ENCODE measurements at places on chromosomes 16 and 17.

- peak; percentile 76 for DNase-seq
Observed at GRCh38 chr16:1763521-1764511, 7.5 kb downstream of the NME3 start.

- no peak for DNase-seq
Observed at GRCh38 chr16:6189216-6189615, 1091.6 kb upstream of the EEF2KMT start.

DNA sequence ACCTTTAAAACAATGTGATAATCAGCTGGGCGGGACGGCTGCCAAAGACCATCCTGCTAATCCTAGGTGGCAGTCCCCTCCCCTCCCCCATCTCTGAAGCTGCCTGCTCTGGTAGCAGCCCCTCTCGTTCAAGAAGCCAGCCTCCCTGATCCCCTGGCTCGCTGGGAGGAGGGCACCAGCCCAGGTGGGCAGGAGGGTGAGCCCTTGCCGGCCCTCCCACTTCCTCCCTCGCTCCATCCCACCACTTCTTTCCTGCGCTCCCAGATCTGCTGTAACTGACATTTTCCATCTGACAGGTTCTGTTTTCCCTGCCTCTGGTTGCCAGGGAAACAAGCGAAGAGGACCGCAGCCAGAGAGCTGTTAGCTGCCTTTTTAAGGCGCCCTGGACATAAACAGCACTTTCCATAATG is 155.7 kb upstream of the TNRC6C start:
- peak; percentile 34 for DNase-seq

DNA sequence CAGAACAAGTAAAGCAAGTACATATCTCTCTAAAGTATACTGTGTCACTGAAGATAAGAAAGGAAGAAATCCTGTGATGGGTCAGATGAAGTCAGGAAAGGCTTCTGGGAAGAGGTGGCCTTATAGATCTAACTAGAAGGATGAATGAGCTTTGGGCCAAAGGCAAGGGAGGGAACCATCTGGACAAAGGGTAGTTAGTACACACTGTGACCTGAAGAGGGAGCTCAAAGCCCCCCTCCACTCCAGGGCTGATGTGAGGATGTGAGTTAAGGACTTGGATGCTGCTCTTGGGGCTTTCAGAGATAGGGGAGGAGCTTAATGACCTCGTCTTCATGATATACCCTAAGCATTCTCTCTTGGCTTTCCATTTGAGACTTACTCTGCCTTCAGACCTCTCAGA is 185.3 kb upstream of the CACNG3 start:
- peak; percentile 63 for DNase-seq

- no peak for DNase-seq
Observed at GRCh38 chr16:2163211-2163881, 7.8 kb downstream of the TRAF7 start.

- DNase-seq: no peak
Observed at GRCh38 chr16:64627781-64628180, 494.1 kb downstream of the CDH11 start.

- DNase-seq: no peak
Observed at GRCh38 chr17:34203018-34203638, 52.0 kb upstream of the CCL2 start.

DNA sequence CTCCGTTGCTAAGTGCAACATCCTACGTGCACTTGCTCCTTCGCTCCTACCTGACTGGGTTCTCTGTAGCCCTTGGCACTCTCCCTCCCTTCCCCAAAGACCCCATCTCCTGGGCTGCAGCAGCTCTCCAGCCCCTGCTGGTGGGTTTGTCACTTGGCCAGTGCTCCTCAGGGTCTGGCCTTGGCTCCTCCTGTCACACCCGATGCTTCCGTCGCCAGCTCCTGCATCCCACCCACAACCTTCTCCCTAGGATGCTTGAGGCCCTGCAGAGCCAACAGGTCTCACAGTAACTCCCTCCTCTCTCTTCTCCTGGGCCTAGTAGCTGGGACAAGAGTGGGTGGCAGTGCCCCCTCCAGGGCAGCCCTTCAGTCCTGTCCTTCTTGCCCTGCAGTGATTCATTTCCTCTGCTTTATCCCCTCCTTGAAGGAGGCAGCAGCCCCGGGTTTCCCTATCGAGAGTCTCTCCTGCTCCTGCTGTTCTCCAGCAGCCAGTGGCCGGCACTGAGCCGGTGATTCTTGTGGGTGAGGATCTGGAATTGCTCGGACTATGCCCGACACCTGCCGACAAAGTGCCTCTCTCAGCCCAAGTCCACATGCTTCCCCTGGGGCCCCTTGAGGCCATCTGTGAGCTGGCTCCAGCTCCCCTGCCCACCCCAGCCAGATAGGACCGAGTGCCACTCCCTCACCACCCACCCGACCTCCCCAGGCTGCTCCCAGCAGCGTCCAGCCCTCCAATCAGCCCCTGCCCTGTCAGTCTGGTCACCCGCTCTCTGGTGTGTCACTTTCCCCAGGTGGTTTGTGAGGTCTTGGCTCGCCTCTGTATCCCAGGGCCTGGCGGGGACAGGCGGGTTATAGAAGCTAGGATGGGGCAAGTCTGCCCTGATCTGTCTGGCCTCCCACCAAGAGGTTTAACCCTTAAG is 3.8 kb downstream of the LITAFD start:
- no peak for DNase-seq

DNA sequence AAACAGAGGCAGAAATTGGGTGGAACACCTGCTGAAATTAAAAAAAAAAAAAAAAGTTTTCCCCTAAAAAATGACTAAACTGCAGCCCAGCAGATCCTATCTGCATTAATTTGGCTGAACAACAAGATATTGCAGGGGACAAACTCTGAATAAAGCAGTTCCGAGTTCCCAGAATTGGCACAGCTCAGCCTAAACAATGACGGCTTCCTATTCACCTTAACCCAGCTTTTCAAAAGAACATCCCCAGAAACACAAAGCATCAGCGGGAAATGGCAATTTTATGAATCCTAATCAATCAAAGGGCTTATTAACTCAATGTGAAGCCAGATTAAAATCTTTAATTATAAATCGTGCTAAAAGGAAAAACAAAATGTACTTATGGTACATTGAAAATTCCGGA is 497.8 kb upstream of the ZFHX3 start:
- no peak for DNase-seq

GRCh38 chr16:89172528-89173173 is 1.1 kb downstream of the CDH15 start:
- DNase-seq: no peak

DNA sequence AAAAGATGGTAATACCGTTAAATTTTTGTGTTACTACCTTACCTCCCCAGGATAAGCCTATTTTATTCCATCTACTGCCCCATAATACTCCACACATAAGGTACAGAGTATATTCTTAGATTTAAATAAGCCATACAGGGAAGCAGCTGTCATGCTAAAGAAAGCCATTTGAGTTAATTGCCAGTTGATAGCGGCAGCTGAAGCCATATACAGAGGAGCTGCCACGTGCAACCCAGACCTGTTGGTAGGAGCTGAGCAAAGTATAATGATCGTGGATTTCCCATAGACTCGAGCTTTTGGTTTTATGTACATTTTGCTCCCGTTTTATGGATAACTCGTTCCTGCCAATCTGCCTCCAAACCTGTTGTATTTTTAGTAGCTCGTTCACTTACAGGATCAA is 12.0 kb downstream of the CPSF4L start:
- no peak for DNase-seq
